ENCODE measurements at places on chromosomes 4 and X.

- DNase-seq = no peak
Measured at GRCh38 chrX:119325456-119325855, 73.7 kb upstream of the SLC25A43 start.

- no peak for DNase-seq
Measured at GRCh38 chrX:22060415-22061280, 28.5 kb downstream of the PHEX start.

DNA sequence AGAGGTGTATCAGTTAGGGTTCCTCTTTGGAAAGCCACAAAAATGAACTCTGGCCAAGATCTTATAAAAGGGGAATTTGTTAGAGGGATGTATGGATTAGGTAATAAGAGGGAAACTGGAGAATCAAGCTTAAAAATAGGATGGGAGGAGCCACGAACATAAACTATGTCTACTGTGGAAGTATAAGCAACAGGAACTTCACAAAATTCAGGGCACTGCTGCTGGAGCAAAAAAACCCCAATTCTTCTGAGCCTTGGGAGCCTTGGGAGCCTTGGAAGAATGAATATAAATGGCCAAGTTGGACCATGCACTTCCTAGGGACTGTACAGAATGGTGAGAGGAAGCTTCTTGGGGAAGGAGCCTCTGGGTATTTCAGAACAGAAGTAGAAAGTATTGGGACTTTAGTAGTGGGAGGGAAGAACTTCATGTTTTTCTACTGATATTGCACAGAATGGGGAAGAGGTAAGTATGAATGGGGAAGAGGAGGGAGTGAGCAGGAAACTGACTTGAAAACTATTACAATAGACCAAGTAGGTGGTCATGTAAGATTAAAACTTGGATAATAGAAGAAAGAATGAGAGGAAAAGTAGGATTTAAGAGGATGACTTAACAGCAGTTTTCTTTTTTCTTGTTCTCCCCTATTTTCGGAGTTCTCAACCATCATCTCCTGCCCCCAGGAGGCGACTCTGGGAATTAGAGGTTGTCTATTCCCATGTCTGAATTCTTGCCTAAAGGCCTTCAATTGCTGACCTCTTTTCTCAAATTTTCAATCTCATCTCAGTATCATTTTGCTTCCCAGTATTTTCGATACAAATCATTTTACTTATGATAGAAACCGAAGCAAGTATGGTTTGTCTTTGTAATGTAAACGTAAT, 44.4 kb upstream of the TAPT1 start:
- DNase-seq = no peak

DNA sequence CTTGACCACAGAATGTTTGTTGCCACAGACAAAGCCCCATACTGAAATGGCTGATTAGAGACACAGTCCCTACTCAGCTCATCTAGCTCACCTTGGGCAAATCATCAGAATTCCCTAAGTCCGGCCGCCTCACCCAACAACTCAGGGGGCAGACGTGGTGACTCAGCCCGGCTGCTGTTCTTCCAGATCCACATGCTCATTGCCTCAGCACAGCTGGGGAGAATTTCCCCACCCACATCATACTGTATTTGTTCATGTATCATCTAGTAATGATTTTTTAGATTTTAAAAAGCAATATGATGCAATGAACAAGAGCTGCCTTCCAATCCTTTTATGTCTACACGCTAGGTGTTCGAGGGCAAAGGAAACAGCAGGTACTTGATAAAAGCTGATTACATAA, 333.8 kb upstream of the TENM3 start:
- DNase-seq = no peak

DNA sequence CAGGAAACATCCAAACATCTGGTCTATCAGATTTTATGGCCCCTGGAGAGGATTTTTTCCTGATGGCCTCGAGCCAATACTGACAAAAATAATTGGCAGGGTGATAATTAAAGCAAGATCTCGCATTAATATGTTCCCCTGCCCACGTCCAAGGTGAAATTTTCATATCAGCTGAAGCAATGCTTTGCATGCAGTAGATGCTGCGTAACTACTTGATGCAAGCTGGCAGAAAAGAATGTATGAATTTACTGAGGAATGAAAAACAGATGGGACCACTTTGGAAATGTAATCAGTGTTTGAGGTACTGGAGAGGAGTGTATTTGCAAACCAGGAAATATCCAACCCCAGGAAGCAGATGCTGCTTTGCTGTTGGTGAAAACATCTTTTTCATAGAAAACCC, 36.8 kb upstream of the REST start:
- DNase-seq = no peak

DNA sequence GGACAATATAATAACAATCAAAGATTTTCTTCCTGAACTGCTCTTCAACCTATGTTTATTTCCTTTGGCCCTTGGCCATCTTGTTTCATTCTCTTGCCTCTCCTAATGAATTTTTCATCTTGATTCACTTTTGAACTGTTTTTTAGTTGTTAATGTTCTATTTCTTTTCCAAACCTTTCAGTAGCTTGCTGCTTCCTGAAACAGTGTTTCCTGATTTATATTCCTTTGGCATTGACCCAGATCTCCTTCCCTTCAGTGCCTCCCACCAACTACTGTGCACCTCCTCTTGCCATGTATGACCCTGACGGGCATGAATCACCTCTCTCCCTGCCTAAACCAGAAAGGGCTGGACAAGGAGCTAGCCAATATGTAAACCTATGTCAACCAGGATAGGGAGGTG, 25.6 kb upstream of the SPP1 start:
- peak; percentile 46 for DNase-seq

DNA sequence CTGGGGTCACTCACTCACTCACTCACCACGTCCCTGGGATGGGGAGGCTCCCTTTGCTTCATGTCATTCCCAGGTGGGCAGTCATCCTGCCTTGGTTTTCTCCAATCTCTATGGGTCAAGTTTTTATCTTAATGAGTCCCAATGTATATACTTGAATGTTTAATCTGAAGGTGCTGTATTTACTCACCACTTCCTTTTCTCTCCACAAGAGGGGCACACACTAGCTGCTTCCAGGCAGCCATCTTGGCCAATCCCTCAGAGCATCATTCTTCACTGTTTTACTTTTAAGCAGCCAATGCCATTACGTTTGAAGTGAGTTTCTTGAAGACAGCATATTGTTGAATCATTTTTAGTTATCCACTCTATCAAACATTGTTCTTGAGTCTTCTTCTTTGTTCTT, 153.4 kb upstream of the ARSJ start:
- no peak for DNase-seq

DNA sequence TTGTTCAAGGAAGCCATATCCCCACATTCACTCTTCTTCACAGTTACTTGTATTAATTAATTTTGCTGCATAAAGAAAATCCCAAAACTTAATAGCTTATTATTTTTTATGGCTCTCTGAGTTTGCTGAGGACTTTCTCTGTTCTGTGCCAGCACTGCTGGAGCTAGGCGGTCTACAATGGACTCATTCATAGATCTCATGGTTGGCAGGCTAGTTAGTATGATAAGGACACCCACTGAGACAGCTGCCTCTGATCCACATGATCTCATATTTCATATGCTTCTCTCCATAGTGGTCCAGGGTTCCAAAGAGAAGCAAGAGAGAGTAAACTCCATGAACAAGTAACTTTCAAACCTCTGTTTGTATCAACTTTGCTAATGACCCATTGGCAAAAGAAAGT, 170.2 kb downstream of the ADGRA3 start:
- DNase-seq = no peak

GRCh38 chr4:87461281-87461700, 38.9 kb downstream of the NUDT9 start:
- DNase-seq = no peak

DNA sequence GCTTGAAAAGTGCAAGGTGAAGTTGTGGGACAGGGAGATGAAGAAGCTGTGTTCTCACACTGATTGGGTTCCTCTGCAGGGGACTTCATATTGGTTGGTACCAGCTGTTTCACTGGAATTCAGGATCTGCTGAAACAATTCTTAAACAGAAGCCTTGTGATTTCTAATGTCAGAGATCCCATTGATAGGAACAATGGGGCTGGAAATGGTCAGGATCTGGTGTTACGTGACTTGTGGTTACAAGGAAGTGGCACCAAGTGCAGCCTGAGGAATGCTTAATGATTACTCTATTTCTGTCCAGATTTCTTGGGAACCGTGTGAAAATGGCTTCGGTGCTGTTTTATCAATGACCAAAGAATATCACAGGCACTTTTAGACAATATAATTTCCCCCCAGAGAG, 68.1 kb downstream of the MOSPD2 start:
- DNase-seq = no peak

- DNase-seq = no peak
Measured at GRCh38 chr4:107885865-107886264, 45.5 kb upstream of the CYP2U1 start.

DNA sequence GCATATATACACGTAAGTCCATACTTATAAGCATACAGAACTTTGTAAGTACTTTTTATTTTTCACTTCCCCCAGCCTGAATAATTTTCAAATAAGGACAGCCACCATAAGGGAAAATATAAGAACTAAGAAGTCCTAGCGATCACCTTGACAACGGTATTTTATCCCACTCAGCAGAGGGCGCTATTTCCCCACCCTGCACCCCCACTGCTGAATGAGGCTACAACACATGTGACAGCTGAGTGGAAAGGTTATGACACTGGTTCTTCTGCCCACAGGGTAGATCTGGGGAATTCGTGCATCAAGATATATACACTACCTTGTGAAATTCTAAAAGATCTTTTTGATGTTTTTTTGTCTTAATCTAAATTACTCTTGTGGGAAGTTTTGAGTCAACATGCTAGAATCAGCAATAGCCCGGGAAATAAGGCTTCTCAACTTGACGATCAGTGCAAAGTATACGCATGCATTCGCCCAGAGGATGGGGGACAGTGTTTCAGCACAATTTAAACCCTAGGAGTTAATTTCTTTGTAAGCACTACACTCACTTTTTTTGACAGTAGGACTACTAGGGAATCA, 151.5 kb downstream of the CORIN start:
- no peak for DNase-seq

DNA sequence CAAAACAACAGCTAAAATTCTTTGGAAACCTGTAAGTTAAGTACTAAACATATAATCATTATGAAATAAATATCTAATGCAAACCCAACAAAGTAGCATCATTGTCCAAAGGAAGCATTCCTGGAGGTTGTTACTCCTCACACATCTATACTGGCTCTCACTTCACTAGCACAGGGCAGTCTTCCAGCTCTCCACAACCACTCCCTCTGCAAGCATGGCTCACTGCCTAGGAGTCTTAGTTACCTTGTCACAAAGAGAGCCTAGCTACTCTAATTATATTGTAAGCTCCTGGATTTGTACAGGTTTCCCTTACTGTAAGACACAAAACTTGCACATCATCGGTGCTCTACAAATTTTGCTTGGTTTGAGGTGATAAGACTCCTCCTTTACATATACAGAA, 76.1 kb downstream of the AMMECR1 start:
- no peak for DNase-seq

GRCh38 chr4:155371432-155372043, 5.2 kb downstream of the MAP9 start:
- no peak for DNase-seq

All from renal cortex interstitium (tissue), 15 donors.